Effector CD8-positive, alpha-beta T cell (primary cell): ENCODE measurements at places on chromosomes 11 and 22.

- no peak for DNase-seq
Observed at GRCh38 chr11:17810746-17811145, 76.2 kb downstream of the KCNC1 start.

DNA sequence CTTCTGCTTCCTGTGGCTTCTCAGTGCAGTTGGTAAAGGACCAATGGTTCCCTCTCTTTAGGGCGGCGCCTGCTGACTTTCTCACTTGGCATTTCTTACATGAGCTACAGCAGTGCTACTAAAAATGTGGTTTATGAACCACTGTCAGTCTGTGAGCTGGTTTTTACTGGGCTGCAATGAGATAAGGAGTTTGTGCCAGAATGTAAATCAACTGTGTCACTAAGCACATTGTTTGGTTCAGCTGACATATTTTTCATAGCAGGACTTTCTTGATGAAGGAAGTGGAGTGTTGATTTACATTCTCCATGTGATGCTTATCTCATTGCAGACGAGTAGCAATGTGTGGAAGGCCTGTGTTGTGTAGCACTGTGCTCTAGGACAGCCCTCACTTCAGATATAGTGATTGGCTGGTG is 463.3 kb downstream of the SOX6 start:
- no peak for DNase-seq

- DNase-seq = no peak
Observed at GRCh38 chr11:60872961-60873524, 5.7 kb downstream of the ZP1 start.

GRCh38 chr11:16905375-16905774 is 108.8 kb downstream of the PLEKHA7 start:
- no peak for DNase-seq

- DNase-seq = no peak
Observed at GRCh38 chr11:27907091-27907490, 200.9 kb downstream of the KIF18A start.

DNA sequence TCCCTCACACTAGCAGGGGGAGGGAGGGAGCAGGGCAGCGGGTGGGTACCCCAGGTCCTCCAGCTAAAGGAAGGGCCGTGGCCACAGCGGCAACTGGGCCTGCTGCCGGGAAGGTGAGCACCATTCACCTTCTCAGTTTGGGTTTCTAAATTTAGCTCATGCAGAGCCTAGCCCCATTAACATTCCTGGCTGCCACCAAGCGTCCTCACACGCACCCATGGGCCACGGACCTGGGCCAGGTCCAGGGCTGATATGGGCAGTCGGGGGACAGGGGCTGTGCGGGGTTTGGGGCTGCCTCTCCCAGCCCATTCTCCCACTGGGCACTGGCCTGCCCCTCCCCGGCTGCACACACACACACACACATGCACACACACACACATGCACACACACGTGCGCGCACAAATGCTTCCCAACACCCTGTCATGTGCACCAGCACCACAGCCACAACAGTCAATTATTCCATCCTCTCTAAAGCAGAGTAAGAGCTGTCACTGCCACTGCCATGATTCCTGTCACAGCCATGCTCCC is 28.7 kb downstream of the SYT7 start:
- no peak for DNase-seq

GRCh38 chr11:4178813-4179662 is 84.4 kb downstream of the RRM1 start:
- DNase-seq = no peak

DNA sequence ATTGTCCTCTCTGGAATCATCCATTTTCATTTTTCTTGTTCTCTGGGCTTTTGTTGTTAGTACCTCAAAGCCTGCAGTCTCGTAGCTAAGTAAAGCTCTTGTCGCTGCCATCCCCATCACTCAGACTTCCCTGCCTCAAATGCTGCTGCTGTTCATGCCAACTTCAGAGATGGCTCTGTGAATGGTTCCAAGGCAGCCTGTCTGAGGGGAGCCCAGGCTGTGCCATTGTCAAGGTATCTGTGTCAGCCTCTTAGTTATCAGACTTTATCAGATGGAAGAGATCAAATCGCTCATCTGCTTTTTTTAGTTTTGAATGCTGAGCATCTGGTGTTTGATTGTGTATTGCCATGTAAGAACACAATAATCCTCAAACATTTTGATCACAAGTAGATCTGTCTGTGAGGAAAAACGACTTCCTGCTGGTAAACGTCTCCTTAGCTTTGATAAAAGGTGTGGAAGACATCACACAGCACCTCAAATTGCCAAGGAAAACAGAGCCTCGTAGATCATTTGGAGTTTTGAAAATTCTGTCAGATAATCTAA is 304.2 kb upstream of the ZC3H12C start:
- DNase-seq = no peak

GRCh38 chr11:127451861-127452260 is 451.3 kb upstream of the KIRREL3 start:
- no peak for DNase-seq

- no peak for DNase-seq
Observed at GRCh38 chr11:3094223-3094824, 37.1 kb upstream of the CARS1 start.

- no peak for DNase-seq
Observed at GRCh38 chr11:134246678-134247077, 6.5 kb downstream of the THYN1 start.

DNA sequence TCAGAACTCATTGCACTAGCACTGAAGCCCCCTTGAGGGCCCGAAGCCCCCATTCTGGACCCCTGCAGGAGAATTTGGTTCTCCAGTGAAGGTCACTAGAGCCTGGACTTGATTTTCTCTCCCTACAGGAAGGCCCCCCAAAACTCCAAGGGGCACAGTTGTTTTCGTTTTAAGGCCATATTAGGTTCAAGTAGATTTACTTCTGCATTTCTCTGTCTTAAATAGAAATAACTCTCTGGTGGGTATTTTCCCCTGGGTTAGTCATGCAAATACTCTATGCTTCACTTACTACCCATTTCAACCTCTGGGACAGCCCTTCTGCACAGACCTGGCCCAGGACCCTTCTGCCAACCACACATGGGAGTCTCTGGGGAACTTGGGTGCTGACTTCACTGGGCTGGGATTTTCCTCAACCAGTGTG is 41.6 kb downstream of the WEE1 start:
- DNase-seq = no peak

- DNase-seq = no peak
Observed at GRCh38 chr22:45905924-45906865, 70.8 kb downstream of the WNT7B start.

GRCh38 chr22:39408807-39409206 is 9.2 kb downstream of the TAB1 start:
- no peak for DNase-seq

DNA sequence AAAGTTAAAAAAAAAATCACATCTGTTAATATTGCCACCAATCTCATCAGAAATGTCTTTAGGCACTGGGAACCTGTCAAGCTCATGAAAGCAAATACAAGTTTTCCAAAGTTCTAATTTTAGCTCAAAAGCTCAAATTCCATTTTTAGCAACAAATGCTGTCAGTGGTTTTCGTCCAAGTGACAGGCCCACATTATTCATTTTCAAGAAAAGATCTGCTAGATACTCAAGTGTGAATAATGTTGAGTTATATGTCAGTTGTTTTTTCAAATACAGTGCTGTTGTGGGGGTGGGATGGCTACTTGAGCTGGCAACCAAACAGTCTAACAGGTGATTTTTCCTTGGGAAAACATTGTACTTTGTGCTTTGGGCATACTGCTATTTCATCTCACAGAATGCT is 1072.6 kb downstream of the OPCML start:
- no peak for DNase-seq

DNA sequence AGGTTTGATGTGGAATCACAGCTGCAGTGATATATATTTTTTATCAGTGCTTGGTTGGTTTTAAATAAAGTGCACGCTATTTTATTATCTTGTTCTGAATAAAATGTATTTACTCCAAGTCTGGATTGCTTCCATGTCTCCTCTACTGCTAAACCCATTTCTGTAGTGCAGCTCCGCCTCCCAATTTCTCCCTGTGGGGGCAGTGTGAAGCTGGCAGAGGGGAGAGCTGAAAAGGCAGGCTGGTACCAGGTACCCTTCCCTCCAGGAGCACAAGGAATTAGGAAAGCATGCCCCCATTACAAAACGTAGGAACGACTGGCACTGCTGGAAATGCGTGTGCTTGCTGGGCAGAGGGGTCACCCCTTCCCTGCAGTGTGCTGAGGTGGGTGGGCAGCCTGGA is 934 bp upstream of the TMEM132A start:
- no peak for DNase-seq

GRCh38 chr11:113722221-113722620 is 16.1 kb upstream of the TMPRSS5 start:
- DNase-seq = no peak

- no peak for DNase-seq
Observed at GRCh38 chr11:22554221-22554620, 71.4 kb downstream of the FANCF start.

- DNase-seq = no peak
Observed at GRCh38 chr11:8773916-8774539, 91.4 kb downstream of the RPL27A start.

DNA sequence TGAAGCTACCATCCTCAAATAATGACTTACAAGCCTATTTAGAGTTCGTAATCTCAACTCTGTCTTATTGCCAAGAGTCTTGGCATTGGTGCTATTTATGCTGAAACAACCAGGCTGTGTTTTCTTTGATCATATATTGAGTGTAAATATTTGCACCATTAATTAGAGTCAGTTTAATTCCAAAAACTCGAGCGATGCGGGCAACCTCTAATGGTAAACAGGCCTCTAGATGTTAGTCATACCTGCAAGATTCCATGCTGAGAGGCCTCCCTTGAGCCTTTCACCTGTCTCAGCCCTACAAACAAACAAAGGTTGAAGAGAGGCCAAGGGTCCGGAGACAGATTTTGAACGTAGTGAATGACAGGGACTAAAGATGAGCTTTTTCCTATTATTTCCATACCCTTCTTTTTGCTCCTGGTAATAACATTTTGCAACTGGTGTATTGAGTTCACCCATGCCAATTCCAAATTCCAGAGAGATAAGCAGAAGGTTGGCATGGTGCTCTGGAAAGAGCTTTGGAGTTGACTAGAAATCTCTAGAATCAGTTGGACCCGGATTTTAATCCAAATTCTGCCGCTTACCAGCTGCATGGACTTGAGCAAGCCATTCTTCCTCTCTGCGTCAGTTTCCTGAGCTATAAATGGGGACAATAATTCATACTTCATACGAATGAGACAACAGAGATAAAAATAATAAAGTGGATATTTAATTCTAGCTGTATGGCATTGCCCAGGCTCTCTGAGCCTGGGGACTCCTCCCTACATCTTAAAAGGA is 99.1 kb upstream of the ANO1 start:
- no peak for DNase-seq

DNA sequence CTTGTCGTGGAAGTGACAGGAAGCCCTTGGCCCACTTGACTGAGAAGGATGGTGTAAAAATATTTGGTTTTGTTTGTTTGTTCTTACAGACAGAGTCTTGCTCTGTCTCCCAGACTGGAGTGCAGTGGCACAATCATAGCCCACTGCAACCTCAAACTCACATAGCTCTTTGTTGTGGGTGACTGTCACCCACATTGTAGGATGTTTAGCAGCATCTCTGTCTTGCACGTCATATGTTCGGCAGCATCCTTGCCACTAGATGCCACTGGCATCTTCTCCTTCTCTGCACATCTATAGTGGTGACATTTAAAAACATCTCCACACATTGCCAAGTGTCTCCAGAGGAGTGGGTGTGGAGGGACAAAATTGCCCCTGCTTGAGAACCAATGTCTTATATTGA is 56.8 kb downstream of the PRR5L start:
- no peak for DNase-seq

- DNase-seq = no peak
Observed at GRCh38 chr11:33479231-33479630, 221.4 kb downstream of the C11orf91 start.

GRCh38 chr11:7612661-7613393 is 60.5 kb downstream of the CYB5R2 start:
- DNase-seq = no peak

GRCh38 chr22:36922105-36922608 is 8.7 kb downstream of the CSF2RB start:
- no peak for DNase-seq

GRCh38 chr22:37254209-37254866 is 10.3 kb upstream of the RAC2 start:
- DNase-seq = no peak

DNA sequence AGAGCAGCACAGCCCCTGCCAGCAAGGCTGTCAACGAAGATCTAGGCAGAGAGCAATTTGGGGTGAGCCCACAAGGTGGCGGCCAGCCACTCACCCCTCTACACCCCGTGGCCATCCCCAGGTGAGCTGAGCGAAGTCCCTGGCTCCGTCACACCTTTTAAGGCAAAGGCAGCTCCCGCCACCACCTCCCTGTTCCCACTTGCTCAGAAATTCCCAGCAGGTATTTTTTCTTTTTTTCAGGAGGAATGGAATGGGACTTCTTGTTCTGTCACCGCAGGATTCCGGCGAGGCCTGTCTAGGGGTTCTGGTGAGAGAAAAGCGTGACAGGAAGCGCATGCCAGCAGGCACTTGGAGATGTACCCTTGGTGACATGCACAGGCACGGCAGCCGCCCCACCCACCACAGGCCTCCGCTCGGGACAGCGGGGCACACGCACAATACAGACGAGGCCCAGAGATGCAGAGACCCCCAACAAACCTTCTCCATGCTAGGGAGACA is 10.0 kb downstream of the RPL3 start:
- DNase-seq = no peak
